ENCODE measurements at places on chromosomes 4 and X. TPM values are rescaled to one million over a fixed set of nuclear protein-coding genes. Genes with fewer than 3 reads are reported as not detected.

F9 gene
- total RNA-seq, result not detected

TLR10 gene
- 0.08 TPM for total RNA-seq

MAP7D2 gene
- 0.45 TPM for total RNA-seq

INPP4B gene
- 6.0 TPM for total RNA-seq

OCIAD2 gene
- total RNA-seq, result 67.6 TPM

ALAS2 gene
- not detected for total RNA-seq

GNRHR gene
- total RNA-seq, result not detected

ZNF732 gene
- 0.10 TPM for total RNA-seq

SH3D19 gene
- 4.4 TPM for total RNA-seq

ZNF711 gene
- 7.2 TPM for total RNA-seq

XAGE2 gene
- not detected for total RNA-seq

ITM2A gene
- not detected for total RNA-seq

RNF113A gene
- total RNA-seq, result 27.5 TPM

PCDH7 gene
- 38.8 TPM for total RNA-seq

ETDB gene
- total RNA-seq, result not detected

SERTM2 gene
- 0.74 TPM for total RNA-seq

CXorf49B gene
- not detected for total RNA-seq

MAGEC2 gene
- total RNA-seq, result 77.8 TPM

BMP3 gene
- not detected for total RNA-seq

SLC26A1 gene
- not detected for total RNA-seq

HTRA3 gene
- total RNA-seq, result 6.7 TPM

CYP4V2 gene
- 22.0 TPM for total RNA-seq

XAGE1A gene
- total RNA-seq, result not detected

PCDH11X gene
- 1.2 TPM for total RNA-seq

ENPP6 gene
- not detected for total RNA-seq

PGAM4 gene
- total RNA-seq, result not detected

GRIA2 gene
- total RNA-seq, result not detected

TKTL2 gene
- not detected for total RNA-seq

PAGE2 gene
- not detected for total RNA-seq

WNK3 gene
- 0.58 TPM for total RNA-seq

LONRF3 gene
- total RNA-seq, result 1.8 TPM

SOWAHB gene
- 0.04 TPM for total RNA-seq

MTNR1A gene
- not detected for total RNA-seq

SCRG1 gene
- total RNA-seq, result not detected

SMIM10 gene
- total RNA-seq, result 7.6 TPM

SPANXC gene
- total RNA-seq, result 4.1 TPM

COMMD8 gene
- 70.1 TPM for total RNA-seq

P2RY4 gene
- total RNA-seq, result not detected
